ENCODE measurements at places on chromosomes 1 and 21.

DNA sequence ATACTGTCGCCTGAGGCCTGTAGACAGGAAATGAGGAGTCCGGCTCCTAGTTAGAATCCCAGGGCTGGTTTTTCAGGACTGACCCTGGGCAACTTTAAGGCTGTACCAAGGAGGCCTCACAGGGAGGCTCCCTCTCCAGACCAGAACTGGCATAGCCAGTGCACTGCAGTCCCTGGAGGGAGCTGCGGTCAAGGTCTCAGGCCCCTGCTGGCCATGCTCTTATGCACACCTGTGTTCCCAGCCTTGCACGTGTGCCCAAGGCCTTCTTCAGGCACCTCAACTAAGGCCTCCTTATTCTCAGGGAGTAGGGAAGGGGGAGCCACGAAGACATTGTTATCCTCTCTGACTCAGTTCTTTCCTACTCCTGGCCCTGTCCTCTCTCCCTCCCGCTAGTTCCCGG, 22.0 kb upstream of the IFNAR1 start:
- no peak for DNase-seq

DNA sequence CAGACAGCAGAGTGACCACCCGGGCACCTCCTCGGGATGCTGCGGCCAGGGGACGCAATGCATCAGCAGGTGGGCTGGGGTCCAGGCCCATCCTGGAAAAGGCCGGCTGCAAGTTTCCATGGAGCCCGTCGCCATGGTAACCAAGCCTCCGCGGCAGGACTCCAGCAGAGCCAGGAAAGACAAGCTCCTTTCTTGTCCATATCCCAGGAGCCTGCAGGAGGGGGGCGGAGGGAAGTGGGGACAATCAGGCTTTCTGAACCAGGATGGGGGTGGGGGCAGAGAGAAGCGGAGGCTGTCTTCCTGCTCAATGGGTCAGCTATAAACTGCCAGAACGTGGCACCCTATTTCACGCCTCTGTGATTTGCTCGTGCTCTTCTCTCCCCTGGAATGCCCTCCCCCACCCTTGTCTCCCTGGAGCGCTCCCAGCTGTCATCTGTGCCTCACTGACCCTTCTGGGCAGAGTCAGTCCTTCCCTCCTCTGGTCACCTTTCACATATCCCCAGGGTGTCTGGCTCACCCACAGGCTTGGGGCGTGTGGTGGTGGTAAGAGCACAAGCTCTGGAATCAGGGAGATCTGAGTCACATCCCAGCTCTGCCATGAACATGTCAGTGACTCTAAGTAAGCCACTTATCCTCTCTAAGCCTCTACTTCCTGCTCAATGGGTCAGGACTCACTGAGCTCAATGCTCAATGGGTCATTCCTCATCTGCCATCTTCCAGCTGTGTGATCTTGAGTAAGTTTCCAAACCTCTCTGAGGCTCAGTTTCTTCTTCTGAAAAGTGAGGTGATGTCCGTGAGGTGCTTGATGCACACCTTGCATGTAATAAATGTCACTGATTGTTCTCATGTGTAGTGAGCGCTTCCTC, 58.9 kb upstream of the LAPTM5 start:
- no peak for DNase-seq

DNA sequence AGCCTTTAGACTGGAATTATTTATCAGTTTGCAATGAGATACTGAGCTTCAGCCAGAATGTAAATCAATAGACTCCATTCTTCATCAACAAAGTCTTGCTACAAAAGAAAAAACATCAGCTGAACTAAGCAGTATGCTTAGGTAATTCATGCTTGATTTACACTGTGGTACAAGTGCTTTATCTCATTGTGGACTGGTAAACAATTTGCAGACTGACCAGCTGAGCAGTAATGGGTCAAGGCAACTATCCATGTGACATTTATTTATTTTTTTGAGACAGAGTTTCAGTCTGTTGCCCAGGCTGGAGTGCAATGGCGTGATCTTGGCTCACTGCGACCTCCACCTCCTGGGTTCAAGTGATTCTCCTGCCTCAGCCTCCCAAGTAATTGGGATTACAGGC, 39.8 kb upstream of the SYT2 start:
- no peak for DNase-seq

GRCh38 chr1:182761396-182762395, 27.9 kb upstream of the NPL start:
- DNase-seq = no peak

DNA sequence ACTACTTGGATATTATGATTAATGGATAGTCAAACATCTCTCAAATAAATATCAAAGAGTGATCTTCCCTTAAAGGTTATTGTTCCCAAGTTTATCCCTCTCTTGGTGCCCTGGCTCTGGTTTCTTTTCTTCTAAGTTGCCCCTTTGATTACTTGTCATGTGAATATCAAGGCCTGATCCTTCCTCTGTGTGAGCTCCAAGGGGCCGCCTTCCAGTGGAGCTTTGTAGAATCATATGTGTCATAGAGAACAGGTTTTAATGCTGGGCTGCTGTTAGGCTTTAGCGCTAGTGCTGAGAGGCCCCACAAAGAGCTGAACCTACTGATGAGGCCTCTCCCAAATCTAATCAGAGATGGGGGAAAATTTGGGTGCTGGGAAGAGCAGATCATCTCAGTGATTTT, 25.5 kb downstream of the UCK2 start:
- no peak for DNase-seq

DNA sequence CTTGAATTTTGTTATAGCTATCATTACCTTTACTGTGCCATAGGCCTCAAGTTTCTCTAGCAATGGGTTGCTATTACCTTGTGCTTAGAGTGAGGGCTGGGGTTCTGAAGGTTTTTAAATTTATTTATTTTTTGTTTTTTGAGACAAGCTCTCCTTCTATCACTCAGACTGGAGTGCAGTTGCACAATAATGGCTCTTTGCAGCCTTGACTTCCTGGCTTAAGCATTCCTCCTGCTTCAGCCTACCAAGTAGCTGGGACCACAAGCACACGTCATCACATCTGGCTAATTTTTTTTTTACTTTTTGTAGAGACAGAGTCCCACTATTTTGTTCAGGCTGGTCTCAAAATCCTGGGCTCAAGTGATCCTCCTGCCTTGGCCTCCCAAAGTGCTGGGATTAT, 41.5 kb downstream of the SNX27 start:
- DNase-seq = no peak

- DNase-seq = no peak
Measured at GRCh38 chr1:116825207-116825719, 71.0 kb downstream of the CD2 start.

DNA sequence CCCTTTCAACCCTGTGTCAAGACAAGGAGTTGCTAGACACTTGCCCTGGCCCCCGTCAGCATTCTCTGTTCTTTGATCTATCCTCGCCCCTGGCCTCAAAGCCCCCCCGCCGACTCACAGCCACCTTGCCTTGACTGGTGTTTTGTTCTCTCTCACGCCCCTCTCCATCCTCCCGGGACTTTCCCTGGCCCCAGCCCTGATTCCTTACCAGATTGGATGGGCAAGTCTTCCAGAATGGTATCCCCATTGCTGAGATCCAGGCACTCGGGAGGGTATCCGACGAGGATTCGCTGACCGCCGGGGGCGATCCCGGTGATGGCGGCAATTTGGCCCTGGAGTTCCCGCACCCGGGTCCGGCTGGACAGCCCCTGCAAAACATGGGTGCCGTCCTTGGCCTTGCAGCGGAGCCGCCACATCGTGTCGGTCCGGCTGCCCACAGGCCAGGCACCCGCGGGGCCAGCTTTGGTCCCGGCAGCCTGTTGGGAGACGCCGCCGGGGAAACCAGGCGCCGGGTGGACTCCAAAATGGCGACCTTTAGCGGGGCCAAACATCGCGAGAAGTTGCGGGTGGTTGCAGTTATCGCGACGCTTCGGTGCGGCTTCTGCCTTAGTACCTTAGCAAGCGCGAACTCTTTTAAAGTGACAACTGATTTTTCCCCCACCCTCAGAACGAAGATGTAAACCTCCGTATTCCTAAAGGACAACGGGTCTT, 373 bp downstream of the YOD1 start:
- peak; percentile 88 for DNase-seq

- DNase-seq = no peak
Measured at GRCh38 chr1:30998171-30998570, 67.3 kb downstream of the PUM1 start.

DNA sequence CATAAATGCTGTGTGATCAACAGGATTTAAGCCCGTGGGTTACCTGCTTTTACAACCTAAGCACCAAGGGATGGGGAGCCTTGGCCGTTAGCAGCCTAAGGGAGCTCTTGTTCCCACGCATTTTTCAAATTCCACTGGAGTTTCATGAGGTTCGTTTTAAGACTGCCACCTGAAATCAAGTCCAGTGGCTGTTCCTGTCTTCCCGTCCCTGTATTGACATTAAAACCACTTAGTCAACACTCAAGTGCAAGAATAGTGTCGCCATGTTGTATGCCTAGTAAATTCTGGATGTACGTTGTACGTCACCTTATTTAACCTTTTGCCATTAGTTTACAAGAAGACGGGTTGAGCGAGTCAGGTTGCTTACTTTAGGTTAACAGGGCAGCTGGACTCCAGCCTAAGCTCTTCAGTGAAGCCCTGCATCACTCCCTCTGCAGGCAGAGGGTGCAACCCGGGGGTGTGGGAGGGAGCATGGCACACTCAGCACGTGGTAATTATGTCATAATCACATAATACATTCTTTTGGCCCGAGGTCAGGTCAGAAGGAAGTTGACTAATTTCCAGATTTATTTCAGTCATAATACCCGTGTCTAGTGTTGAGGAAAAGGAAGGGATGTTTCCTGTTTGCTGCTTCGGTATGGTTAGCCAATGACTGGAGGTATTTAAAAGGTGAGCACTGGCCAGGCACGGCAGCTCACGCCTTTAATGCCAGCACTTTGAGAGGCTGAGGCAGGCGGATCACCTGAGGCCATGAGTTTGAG, 42.5 kb downstream of the CNST start:
- peak; percentile 29 for DNase-seq

GRCh38 chr1:27237112-27237511, 2.7 kb downstream of the WDTC1 start:
- DNase-seq = no peak

GRCh38 chr1:193183019-193183627, 3.3 kb downstream of the B3GALT2 start:
- DNase-seq = no peak

DNA sequence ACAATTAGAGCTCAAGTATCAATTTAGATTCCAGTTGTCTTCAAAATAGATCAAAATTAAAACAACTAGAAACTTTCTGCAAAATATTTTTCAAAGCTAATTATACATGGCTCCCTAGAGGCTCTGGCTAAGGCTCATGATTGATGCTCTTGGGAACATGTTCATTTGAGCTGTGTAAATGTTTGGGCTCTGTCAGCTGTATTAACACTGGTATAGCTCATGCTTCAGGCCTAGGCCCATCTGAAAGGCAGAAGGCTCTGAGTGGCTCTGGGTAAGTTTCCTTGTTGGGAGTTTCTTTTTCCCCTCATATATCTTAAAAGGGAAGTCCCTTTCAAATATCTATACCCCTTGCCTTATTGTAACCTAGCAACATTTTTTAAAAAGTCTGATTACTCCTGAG, 81.3 kb downstream of the UROD start:
- no peak for DNase-seq

- DNase-seq = no peak
Measured at GRCh38 chr1:84353695-84354094, 44.6 kb upstream of the DNASE2B start.

DNA sequence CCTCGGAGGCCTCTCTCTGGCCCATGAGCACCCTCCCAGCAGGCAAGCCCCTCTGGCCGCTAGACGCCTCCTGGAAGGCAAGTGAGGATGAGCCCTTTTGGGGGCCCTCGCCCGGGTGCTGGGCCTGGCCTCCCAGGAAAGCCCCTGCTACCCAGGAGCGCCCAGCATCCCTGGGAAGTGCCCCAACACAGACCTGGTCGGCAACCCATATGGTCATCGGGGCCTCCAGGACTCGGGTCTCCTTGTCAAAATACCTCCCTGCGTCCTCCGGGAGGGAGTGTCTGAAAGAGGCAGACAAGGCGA, 21.0 kb upstream of the TMEM52 start:
- no peak for DNase-seq

- DNase-seq = no peak
Measured at GRCh38 chr1:198904321-198904720, 265.5 kb downstream of the PTPRC start.

DNA sequence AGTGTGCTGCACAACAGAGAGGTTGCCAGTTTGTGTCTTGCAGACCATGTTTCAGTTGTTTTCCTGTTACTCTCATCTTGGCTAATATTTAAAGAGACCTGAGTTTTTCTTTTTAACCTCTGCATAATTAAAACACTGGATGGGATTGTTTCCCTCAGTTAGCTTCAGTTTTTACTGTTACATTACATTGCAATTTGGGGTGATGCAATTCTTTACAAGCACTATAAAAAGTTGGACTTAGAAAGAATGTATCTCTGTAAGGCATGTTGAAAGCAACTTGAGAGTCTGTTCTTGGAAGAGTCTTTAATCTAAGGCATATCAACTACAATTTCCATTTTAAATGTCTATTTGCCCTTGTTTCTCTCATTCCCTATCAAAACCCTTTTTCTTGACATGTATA, 99.1 kb downstream of the DNM3 start:
- DNase-seq = no peak

Data from activated naive CD4-positive, alpha-beta T cell treated with Interleukin-2 at 50 U/mL for 16 hours (primary cell).